Stimulated activated CD8-positive, alpha-beta memory T cell treated with anti-CD3 and anti-CD28 coated beads, Interleukin-4, amount 100 ng/mL, for 1 hour (primary cell): ENCODE measurements at places on chromosomes 11 and 22.

DNA sequence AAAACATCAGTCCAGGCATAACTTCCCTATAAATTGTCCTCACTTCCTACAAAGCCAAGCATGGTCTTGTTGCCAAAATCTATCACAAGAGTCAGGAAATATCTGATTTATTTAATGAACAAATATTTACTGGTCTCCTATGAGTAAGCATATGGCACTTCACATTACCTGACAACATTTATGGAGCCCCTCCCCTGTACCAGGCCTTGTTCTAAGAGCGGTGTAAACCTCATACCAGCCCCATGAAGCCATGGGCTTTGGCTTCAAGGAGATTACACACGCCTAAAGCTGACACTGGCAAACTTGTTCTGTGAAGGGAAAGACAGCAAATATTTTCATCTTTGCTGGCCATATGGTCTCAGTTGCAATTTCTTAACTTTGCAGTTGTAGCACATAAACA, 43.0 kb upstream of the EIF3D start:
- DNase-seq = no peak

GRCh38 chr11:104332110-104332509, 168.2 kb upstream of the PDGFD start:
- DNase-seq = no peak

DNA sequence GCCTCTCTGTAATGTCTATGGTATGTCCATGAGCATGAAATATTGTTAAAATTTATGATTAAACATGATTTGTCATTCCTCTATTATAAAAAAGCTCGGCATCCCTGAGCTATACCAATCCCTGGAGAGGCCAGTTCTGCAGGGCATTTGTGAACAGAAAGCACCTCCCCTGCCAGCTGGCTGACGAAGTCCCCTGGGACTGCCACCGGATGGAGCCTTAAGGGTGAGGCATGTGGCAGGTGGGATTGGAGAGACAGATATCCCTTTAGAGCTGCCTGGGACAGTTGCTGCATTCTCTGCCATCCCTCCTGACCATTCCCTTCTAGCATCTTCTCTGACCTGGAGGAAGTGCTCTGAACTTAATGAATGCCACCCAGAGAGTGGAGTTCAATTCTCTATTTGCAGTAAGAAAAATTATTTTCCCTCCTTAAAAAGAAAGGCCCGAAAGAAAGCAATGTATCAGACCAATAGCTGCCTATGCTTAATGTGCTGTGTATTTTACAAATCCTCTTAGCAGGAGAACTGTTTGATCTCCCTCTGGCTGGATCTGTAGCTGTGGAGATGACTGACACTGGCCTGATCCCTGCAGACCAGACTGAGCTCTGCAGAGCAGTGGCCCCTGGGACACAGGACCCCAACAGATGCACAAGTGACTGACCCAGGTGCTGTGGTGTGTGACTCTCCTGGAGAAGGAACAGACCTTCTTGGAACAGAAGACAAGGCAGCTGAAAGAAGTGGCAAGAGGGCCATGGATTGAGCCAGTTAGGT, 219.0 kb upstream of the NAV2 start:
- no peak for DNase-seq

DNA sequence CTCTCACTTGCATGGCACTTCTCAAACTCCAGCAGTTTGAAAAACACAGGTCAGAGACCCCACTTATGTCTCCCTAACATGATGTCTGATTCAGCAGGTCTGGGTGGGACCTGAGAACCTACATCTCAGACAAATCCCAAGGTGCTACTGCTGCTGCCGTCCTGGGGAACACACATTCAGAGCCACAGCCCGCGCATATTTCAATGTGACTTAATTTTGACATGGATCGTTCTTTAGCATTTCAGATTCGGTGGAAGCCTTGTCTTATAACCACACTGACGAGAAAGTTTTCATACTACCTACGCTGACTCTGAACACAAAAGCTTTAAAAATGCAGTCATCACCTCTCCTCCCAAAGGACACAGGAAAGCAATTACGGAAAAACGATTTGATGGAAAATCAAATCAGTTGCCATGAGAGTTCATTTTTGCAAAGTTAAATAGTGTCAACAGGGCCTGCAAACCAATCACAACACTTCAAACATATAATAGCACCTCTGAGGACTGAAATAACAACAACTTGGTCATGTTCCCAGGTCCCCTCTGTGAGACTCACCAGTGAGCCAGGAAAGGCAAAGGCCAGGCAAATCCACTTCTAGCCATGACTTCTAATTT, 132.6 kb downstream of the SHANK2 start:
- no peak for DNase-seq

DNA sequence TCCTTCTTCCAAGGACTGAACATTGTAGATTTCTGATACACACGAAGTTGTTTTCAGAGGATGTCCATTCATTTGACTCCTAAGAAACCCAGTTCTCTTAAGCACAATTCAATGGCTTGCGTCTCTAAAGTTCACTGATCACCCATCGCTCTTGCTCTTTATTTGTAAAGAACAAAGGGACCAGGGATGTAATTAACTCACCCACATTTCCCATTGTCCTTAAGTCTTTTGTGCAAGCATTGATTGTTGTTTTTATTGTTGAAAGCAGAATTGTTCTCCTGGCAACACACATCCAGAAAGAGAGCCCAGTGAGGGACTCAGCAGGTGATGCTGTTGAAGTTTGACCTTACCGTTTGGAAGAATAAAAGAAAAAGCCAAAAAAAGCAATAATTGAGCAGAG, 59.2 kb downstream of the SPON1 start:
- DNase-seq = no peak

GRCh38 chr11:72326151-72326848, 82.3 kb upstream of the PHOX2A start:
- DNase-seq = no peak

GRCh38 chr11:18490319-18490718, 34.7 kb downstream of the LDHAL6A start:
- DNase-seq = no peak

DNA sequence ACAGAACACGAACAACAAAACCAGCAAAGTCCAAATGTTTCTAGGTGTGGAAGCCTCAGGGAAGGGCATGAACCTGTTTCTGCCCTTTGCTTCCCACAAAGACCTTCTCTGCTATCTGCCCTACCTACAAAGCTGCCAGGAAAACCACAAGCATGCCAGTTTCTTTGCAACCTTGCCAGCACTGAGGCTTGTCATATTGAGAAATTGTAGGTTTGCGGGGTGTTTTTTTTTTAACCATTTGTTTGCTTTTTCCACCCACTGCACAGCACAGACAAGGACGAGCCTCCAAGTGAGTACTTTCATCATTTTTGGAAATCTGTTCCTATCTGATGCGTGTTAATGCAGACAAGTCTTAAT, 12.8 kb downstream of the PARVG start:
- DNase-seq = no peak
